ENCODE measurements at places on chromosomes 13 and 19.

- peaks cover 2% of the 10 kb centered on the region for H3K27me3 ChIP-seq
- no peak overlapping the region for H3K4me3 ChIP-seq
- H3K27ac ChIP-seq = no peak overlapping the region
These were observed 16.9 kb upstream of the C1QTNF9 start for GRCh38 chr13:24292481-24292880.

GRCh38 chr19:48424694-48425219 is 21.0 kb upstream of the GRWD1 start:
- peaks cover 6% of the 10 kb centered on the region for H3K4me1 ChIP-seq
- H3K27ac ChIP-seq = peak overlapping the region; percentile 69
- DNase-seq = no peak
- H3K4me3 ChIP-seq = no peak overlapping the region

GRCh38 chr19:46480415-46480814 is 9.1 kb upstream of the PNMA8A start:
- no peaks in the 10 kb centered on the region for H3K36me3 ChIP-seq
- H3K27ac ChIP-seq = peak overlapping the region; percentile 38
- H3K4me1 ChIP-seq = peaks cover 35% of the 10 kb centered on the region
- H3K27me3 ChIP-seq = no peaks in the 10 kb centered on the region

- no peaks in the 10 kb centered on the region for H3K27me3 ChIP-seq
- H3K36me3 ChIP-seq = no peaks in the 10 kb centered on the region
- peaks cover 8% of the 10 kb centered on the region for H3K4me1 ChIP-seq
- H3K4me3 ChIP-seq = no peak overlapping the region
- DNase-seq = no peak
- H3K27ac ChIP-seq = no peak overlapping the region
These were observed 590.4 kb downstream of the TBC1D4 start for GRCh38 chr13:74891610-74892009.

DNA sequence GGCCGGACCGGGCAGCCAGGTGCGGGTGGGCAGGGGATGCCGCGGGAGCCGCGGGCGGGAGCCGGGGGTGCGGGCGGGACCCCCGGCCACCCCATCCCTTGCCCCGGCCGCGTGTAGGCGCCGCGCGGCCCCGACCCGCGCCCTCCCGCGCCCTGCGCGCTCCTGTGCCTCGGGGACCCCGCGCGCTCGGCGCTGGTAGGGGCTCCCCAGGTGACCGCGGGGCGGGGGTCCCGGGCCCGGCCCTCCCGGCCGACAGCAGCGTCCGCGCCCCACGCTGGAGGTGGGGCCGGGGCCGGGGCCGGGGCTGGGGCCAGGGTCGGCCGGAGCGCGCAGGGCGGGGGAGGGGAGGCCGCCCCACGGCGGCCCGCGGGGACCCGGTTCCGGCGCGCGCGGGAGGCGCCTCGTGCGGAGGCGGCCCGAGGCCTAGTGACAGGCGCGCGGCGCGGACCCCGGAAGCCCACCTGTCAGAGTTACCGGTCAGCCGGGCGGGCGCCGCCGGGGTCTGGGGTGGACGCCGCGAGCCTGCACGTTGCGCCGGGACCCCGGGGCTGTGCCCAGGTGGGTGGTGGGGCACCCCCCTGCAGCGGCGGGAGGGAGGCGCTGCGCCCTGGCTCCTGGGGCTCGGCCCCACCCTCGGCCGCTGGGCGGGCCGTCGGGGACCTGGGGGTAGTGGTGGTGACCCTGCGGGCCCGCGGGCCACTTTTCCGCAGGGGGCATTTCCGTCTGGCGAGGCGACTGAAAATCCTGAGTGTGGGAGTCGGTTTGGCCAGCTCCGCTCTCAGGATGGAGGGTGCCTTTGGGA is 518 bp downstream of the TFDP1 start:
- no peaks in the 10 kb centered on the region for H3K27me3 ChIP-seq
- peaks cover 10% of the 10 kb centered on the region for H3K36me3 ChIP-seq
- DNase-seq = peak; percentile 65
- H3K27ac ChIP-seq = peak overlapping the region; percentile 85
- peak overlapping the region; percentile 92 for H3K4me3 ChIP-seq
- H3K4me1 ChIP-seq = peaks cover 19% of the 10 kb centered on the region

DNA sequence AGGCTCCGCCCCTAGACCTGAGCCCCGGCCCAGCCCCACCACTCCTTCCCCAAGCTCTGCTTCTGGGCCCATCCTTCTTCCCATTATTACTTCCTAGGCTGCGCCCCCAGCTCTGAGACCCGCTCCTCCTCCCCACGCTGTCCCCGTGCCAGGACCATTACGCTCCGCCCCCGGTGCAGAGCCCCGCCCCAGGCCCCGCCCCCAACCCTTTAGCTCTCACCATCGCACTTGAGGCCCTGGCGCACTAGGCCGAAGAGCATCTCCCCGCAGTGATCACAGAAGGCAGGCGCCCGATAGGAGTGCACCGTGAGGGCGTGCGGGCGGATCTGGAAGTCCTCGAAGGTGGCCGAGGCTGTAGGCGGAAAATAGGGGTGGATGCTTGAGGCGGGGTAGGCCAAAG is 6.2 kb downstream of the PRKD2 start:
- H3K27me3 ChIP-seq = no peaks in the 10 kb centered on the region
- H3K36me3 ChIP-seq = peaks cover 4% of the 10 kb centered on the region
- H3K4me3 ChIP-seq = no peak overlapping the region
- H3K27ac ChIP-seq = no peak overlapping the region
- no peak for DNase-seq

DNA sequence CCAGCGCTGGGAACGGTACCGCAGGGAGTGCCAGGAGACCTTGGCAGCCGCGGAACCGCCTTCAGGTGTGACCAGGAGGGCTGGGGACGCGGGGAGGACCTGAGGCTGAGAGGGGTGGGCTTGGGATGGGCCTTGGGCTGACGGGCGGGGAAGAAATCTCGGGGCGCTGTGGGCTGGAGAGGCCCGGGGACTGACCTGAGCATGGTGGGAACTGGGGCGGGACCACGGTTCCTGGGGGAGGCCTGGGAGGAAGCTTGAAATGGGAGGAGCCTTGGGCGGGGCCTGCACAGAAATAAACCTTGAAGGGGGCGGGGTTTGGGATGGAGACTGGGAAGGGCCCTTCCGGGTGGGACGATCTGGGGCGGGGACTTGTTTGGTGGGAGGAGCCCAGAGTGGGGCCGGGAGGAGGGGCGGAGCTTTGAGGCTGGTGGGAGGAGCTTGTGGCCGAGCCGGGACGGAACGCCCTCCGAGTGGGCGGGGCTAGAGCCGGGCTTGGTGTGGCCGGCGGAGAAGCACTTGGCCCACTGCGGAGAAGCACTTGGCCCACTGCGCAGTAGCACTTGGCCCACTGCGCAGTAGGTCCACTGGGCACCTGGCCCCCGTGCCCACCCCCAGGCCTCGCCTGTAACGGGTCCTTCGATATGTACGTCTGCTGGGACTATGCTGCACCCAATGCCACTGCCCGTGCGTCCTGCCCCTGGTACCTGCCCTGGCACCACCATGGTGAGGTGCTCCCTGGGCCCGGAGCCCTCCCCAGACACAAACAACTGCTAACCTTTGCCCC is 2.8 kb downstream of the GIPR start:
- peak overlapping the region; percentile 46 for H3K27ac ChIP-seq
- H3K36me3 ChIP-seq = no peaks in the 10 kb centered on the region
- DNase-seq = peak; percentile 80
- H3K4me3 ChIP-seq = peak overlapping the region; percentile 83
- peaks cover 65% of the 10 kb centered on the region for H3K27me3 ChIP-seq
- peaks cover 18% of the 10 kb centered on the region for H3K4me1 ChIP-seq

GRCh38 chr19:10760273-10760944 is 42.5 kb downstream of the DNM2 start:
- peaks cover 16% of the 10 kb centered on the region for H3K4me1 ChIP-seq
- H3K27me3 ChIP-seq = no peaks in the 10 kb centered on the region
- H3K27ac ChIP-seq = peak overlapping the region; percentile 70
- DNase-seq = no peak
- H3K36me3 ChIP-seq = peaks cover 10% of the 10 kb centered on the region
- H3K4me3 ChIP-seq = no peak overlapping the region

GRCh38 chr13:50731400-50731799 is 112.1 kb downstream of the DLEU7 start:
- no peaks in the 10 kb centered on the region for H3K27me3 ChIP-seq
- peak overlapping the region; percentile 96 for H3K27ac ChIP-seq
- H3K4me1 ChIP-seq = peaks cover 15% of the 10 kb centered on the region
- DNase-seq = no peak
- H3K4me3 ChIP-seq = peak overlapping the region; percentile 56

DNA sequence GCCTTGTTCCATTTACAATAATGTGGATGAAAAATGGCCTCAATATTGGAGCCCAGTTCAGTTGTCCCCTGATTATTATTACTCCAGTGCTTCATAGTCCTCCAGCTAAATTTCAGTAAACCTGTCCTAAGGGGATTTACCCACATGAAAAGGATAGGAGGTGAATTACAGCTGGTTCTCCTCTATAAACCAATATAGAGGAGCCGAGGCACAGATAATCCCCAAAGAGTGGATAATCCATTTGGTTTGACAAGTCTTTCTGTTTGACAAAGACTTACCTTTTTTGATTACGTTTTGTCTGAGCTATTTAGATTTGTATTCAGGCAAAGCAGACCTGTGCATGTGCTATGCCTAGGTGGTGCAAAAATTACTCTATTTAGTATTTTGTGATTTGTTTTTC is 2.7 kb downstream of the CNMD start:
- DNase-seq = no peak
- H3K4me1 ChIP-seq = peaks cover 12% of the 10 kb centered on the region
- H3K4me3 ChIP-seq = no peak overlapping the region
- no peak overlapping the region for H3K27ac ChIP-seq
- no peaks in the 10 kb centered on the region for H3K36me3 ChIP-seq

DNA sequence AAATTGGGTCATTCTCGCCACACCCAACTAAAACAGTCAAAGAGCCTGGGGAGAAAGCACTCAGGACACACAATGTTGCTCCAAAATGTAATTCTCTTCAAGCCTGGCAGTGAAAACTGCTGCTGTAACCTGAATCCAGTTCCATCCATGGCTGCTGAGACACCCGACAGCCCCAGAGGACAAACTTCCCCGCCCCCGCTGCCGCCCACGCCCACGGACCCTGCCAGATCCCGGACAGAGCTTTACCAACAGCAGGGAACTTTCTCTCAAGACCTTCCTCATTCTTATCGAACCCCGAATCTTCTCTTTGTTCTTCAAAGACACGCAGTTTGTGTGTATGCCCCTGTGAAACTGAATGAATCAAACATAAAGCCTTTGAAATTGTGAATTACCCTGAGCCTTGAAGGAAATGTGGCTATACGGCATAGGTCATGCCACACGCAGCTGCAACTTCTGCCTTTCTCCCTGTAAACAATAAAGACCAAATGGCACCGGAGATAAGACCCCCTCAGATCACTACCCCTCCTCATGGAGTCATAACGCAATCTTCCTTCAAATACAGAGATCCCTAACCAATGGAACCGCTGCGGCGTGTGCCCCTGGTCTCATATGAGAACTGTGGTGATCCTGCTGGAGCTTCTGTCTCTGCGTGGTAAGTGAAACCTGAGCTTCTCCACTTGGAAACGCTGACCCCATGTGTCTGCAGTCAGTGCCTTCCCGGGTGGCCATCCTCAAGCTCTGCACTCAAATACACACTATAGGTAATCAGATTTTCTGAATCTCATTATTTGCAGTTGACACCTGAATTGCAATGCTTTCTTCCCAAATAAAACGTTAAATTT is 4.8 kb upstream of the LAMP1 start:
- peaks cover 18% of the 10 kb centered on the region for H3K4me1 ChIP-seq
- peak overlapping the region; percentile 98 for H3K27ac ChIP-seq
- H3K4me3 ChIP-seq = peak overlapping the region; percentile 87
- DNase-seq = no peak
- H3K36me3 ChIP-seq = no peaks in the 10 kb centered on the region

- DNase-seq = no peak
- peak overlapping the region; percentile 29 for H3K4me3 ChIP-seq
- H3K27me3 ChIP-seq = peaks cover 9% of the 10 kb centered on the region
- H3K27ac ChIP-seq = peak overlapping the region; percentile 79
These were observed 50.3 kb upstream of the ANKRD10 start for GRCh38 chr13:110965038-110965754.

DNA sequence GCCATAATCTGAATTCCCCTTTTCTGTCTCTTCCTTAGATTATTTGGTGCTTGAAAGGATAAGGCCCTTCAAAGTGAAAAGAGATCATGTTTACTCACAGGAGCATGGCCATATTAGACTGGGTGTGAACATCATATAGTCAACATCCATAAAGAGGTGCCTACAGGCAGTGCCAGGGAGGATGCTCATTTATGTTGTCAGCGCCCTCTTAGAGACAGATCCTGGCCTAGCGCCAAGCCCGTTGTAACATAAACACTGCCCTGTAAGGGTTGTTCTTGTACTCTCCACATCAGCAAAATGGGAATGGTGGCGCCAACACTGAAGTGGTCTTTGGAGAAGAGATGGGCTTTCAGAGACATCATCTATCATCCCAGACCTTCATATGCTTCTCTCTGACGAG is 16.1 kb downstream of the PCDH8 start:
- DNase-seq = no peak
- peaks cover 35% of the 10 kb centered on the region for H3K27me3 ChIP-seq
- H3K4me3 ChIP-seq = no peak overlapping the region
- H3K36me3 ChIP-seq = no peaks in the 10 kb centered on the region
- no peak overlapping the region for H3K27ac ChIP-seq

DNA sequence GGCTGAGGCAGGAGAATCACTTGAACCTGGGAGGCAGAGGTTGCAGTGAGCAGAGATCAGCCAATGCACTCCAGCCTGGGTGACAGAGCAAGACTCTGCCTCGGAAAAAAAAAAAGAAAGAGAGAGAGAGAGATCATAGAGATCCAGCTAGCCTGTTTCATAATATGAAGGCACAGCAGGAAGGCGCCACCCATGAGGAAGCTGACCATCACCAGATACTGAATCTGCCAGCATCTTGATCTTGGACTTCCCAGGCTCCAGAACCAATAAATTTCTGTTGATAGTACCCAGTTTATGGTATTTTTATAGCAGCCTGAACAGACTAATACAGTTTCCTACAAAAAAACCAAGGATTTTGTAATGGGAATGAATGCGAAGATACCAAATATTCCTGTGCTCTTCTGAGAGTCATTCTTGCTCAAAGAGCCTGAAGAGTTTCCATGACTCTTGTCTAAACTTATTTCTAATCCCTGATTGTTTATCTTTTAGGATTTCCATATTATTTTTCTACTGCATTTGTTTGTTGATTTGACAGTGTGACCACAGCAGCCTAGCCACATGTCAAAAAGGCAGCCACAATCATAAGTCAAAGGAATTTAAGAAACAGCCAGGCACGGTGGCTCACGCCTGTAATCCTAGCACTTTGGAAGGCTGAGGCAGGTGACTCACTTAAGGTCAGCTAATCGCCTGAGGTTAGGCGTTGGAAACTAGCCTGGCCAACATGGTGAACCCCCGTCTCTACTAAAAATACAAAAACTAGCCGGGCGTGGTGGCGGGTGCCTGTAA is 37.7 kb upstream of the PDCD5 start:
- H3K27me3 ChIP-seq = peaks cover 3% of the 10 kb centered on the region
- no peaks in the 10 kb centered on the region for H3K36me3 ChIP-seq
- no peaks in the 10 kb centered on the region for H3K4me1 ChIP-seq
- no peak overlapping the region for H3K27ac ChIP-seq
- DNase-seq = no peak

- H3K27ac ChIP-seq = peak overlapping the region; percentile 30
- H3K4me3 ChIP-seq = peak overlapping the region; percentile 1
- peaks cover 17% of the 10 kb centered on the region for H3K4me1 ChIP-seq
These were observed 130.8 kb downstream of the DNAJC15 start for GRCh38 chr13:43154156-43154651.

All from type B pancreatic cell (in vitro differentiated cells).